ENCODE measurements at places on chromosomes 2 and 18. TPM values are rescaled to one million over a fixed set of nuclear protein-coding genes. Genes with fewer than 3 reads are reported as not detected.

Gene EMX1
- total RNA-seq, result not detected

Gene CABLES1
- 0.61 TPM for total RNA-seq

Gene PTPRN
- total RNA-seq, result 0.63 TPM

GRCh38 chr2:178704876-178705275 lies 102.3 kb downstream of the TTN start:
- DNase-seq, result no peak

- no peak for DNase-seq
Observed at GRCh38 chr2:200615247-200615646, 29.4 kb downstream of the AOX1 start.

GRCh38 chr18:11520536-11520935 lies 88.9 kb upstream of the SLC35G4 start:
- DNase-seq, result no peak

DNA sequence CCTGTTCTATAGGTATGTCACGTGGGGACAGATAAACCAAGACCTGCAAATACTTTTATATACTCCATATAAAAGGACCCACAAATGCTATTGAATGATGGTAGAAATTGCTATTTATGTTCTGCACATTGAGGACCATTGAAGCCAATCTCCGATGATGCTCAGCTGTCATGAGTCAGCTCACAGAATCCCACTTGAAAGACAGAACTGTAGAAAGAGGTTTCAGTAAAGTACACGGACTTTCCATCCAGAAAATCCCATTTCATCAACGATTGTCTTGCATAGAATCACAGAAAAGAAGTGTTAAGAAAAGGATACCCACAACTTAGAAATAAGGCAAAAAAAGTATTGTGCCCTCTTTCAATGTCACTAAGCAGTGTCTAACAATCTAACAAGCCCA lies 169.0 kb upstream of the COPS8 start:
- DNase-seq, result no peak

DNA sequence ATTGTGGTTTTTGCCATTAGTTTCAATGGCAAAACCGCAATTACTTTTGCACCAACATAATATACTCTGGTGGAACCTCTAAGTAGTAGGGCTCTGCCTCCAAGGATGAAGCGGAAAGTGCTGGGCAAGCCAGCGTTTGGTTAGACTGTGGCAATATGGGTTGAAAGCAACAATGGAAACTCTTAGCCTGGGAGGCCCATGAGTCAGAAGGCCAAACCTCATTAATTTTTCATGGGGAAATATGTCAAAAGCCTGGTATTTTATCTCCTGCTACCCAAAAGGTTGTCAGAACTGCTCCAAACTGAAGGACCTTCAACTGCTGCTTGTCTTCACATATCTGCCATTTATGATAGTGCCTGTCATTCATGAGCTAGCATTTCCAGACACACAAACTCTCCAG lies 179.1 kb upstream of the CYP26B1 start:
- no peak for DNase-seq

GRCh38 chr2:104875262-104875661 lies 21.3 kb downstream of the POU3F3 start:
- DNase-seq, result no peak

DNA sequence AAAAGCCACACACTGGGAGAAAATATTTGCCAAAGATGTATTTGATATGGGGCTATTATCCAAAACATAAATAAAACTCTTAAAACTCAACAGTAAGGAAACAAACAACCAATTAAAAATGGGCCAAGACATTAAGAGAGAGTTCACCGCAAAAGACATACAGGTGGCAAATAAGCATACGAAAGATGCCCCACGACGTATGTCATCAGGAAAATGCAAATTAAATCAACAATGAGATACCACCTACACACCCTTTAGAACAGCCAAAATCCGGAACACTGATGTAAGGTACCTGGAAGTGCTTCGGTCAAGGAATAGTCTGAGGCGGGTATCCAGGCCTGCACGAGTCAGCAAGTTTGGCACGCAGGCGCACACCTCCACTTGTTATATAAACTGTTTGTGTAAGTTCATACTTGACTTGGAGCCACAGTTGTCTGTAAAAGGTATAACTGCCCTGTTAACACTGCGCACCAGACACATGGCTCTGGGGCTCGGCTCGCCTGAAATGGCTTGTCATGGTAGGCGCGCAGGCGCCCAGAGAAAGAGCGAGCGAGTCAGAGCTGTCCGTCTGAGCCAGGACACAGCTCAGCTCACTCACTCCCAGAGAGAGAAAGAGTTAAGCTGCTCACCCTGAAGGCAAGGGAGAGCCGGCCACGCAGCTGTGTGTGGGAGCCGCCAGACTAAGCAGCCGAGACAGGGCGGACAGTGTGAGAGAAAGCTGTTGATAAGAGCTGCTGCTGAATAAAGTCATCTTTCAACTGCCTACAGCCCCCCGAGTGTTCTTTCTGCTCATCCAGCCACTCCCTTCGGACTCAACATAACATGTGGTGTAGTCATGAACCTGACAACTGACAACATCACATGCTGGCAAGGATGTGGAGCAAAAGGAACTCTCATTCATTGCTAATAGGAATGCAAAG lies 87.3 kb downstream of the HNRNPLL start:
- no peak for DNase-seq

DNA sequence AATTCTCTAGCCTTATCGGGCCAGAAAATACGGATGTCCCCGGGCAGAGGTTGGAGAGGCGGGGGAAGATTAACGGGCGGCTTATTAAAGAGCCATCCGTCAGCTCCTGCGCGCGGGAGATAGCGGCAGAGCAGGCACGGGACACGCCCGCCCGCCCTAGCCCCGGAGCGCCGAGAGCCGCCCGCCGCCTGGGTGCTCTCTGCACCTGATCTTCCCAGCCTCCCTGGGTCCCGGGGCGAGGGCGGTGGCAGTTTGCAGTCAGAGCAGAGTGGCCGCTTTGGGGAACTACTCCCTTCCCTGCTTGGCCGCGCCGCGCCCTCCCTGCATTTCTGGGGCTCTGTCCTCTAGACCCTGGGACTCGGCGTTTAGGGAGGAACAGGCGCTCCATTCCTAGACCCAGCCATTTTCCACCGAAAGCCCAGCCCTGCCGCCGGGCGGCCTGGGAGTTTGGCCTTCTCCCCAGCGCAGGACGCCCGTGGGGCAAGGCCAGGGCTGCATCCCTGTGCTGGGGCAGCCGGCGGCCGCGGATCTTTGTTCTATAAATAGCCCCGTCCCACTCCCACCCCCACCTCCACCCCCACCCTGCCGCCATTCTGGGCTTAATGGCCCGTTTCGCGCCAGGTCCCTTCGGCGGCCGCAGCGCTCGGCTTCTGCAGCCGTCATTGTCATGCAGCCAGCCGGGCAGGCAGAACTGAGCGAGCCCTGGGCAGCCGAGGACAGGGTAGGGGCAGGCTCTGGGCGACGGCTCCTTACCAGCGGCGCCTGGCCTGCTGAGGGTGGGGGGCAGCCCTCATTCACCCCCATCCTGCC lies 6.6 kb downstream of the GAD1 start:
- DNase-seq, result no peak

Data from T-cell (primary cell).